ENCODE measurements at places on chromosomes 12 and 14.

- DNase-seq = no peak
These were observed 24.7 kb downstream of the BDKRB2 start for GRCh38 chr14:96229315-96229714.

GRCh38 chr14:79663453-79663852, 547.9 kb downstream of the DIO2 start:
- no peak for DNase-seq

DNA sequence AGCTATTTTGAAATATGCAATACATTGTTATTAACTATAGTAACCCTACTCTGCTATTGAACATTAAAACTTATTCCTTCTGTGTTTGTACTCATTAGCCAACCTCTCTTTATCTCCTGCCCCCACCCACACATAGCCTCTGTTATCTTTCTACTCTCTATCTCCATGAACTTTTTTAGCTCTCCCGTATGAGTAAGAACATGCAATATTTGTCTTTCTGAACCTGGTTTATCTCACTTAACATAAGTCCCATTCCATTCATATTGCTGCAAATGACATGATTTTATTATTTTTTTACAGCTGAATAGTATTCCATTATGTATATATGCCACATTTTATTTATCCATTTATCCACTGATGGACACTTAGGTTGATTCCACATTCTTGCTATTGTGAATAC, 79.0 kb upstream of the AMIGO2 start:
- no peak for DNase-seq

DNA sequence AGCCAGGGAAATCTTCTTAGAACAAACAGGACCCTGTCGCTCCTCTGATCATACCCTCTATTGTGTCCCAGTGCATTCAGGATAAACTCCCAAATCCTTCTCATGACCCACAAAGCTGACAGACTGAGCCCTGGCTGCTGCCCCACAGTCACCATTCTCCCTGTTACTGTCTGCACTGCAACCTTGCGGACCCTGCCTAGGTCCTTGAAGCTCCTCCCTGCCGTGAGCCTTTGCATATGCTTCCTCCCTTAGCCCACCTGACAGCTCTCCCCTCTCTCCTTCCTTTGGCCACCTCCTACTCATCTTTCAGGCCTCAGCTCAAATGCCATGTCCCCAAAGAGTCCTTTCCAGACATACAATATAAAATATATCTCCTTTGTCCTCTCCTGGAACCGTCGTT, 62.4 kb downstream of the SLC6A12 start:
- no peak for DNase-seq

GRCh38 chr12:90959538-90960139, 4.7 kb upstream of the CCER1 start:
- DNase-seq = no peak

DNA sequence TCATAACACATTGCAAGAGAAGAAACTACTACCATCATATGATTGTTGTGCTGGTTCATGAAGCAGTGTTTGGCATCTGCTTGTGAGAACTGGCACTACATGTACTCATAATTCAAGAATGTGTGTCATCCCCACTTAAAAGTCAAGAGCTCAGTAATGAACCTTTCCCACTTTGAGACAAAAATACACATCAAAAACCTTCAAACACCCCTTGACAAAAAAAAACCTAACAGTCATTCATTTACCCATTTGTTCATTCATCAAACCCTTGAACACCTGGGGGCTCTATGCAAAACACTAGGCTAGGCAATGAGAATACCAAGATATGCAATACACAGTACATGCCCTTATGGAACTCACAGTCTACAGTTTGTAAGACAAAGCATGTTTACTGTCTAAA, 40.0 kb downstream of the KIF21A start:
- no peak for DNase-seq

DNA sequence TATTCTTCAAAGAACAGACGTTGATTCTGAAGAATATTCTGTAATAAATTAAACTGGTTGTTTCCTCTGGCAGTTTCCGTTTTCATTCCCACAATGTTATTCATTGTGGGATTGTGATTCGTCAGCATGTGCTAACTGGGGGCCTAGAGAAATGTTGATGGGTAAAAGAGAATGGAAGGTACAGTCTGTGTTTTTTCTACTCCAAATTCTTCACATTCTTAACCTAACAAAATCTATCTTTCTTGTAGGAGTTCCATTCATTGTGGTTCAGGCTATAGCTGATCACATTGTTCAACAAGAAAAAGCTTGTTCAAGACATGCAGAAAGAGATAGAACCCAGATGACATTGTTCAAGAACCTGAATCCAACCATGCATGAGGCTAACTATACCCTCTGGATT, 5.9 kb downstream of the CD163 start:
- DNase-seq = no peak

DNA sequence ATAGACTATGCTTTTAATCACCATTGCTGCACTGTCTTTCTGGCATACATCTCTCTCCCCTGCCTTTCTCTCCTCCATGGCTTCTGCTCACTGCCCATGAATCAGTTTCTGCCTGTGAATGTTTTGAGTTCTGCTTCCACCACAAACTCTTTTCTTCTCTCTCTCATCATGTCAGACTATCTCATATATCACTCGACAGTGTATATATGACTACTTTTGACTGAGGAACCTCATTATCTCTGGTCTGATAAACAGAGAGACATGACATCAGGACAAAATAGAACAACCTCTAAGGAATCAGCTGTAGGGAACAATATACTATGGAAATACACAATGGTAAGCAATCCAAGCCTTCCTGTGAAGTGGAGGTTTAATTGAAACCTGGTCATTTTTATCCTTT, 177.9 kb downstream of the FOXA1 start:
- DNase-seq = no peak

GRCh38 chr12:42372154-42372791, 46.3 kb downstream of the PPHLN1 start:
- no peak for DNase-seq

- no peak for DNase-seq
These were observed 32.6 kb downstream of the WASHC3 start for GRCh38 chr12:102029141-102029540.

Data from WTC11 (cell line).